LNCaP clone FGC (cell line): ENCODE measurements at places on chromosomes 5 and 9.

DNA sequence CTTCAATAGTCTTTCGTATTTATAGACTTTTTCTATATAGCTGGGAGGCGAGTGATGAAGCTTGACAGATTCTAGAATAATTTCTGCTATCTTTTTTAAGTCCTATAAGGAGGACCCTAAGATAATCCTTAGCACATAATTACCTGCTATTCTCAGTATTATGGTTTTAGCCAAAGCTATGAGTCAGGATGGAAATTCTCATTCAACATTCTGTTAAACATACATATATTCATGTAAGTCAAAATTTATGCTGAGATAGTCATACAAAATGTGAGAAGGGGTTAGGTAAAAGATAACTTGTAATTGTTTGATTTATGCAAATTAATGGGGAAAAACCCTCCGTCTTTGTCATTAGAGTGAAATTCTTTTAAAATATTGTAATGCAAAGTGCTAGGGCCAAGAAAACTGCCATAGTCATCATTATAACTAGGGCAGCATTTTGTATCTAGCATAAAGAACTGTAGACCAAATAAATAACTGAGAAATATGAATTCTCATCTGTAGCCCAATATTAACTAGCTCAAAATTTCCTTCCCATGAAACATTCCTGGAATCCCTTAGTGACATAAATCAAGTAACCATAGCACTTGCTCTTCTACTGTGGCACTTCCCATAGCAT is 118.5 kb downstream of the MRPS30 start:
- no peak for DNase-seq

DNA sequence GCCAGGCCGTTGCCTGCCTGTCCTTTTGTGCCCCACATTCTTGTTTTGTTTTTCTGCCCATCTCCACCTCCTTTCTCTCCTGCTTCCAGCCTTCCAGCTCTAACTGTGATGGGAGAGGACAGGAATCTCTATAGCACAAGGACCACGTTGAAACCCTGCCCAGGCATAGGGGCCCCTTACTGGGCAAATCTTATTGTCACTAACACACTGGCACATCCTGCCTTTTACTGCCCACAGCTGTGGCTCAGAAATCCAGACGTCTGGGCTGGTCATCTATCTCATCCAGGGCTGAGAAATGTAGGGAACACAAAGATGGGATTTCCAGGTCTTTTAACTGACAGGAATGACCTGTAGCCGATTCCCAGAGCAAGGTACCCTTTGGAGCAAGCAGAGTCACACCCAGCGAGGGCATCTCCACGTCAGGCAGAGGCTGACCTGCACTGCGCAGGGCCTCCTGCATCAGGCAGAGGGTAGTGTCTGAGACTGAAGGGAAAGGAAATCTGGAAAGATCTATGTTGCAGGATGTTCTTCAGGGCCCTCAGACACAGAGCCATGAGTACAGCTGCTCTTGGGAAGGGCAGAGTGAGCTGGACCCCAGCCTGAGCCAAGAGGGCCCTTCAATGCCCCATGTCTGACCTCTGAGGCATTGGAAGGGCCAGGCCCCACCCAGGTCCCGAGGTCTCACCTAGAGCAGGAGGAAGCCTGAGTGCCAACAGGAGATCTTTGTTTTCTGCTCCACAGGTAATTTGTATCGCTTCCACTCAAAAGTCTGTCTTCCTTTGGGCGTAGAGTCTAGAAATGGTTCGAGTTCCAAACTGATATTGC is 278.8 kb downstream of the FSTL4 start:
- no peak for DNase-seq

GRCh38 chr5:92780057-92780456 is 801.0 kb downstream of the NR2F1-AS1 start:
- DNase-seq, result no peak

DNA sequence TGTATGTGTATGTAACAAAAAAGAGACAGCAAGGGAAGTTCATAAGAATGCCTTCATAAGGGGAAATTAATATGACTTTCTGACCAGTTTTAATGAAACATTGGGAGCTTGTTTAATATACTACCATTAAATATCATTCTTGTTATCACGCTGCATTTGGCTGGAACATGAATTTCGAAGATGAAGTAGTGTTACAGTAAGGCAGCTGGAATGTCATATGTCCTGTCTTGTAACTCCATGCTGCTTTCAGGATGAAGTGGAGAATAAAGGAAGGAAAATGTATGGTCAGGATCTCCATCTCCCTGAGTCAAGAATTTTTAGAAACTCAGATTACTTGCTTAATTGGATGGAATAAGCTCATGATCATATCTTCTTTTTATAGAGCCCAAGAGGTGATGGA is 61.5 kb upstream of the DMAC1 start:
- no peak for DNase-seq

DNA sequence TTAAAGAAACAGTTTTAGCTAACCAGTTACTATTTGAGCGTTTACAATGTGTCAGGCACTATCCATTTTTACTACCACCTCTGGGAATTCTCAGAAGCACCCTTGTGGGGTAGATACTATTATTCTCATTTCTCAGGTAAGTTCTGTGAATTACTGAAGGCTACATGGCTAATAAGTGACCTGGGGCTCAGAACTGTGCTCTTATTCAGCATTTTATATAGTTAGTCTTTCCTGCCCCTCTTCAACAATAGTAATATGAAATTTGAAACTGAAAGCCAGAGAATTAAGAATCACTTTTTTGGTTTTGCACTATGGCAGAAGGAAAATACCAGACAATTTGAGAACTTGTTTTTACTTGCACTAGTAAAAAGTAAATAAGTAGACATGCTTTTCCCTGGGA is 11.8 kb downstream of the ELL2 start:
- no peak for DNase-seq

DNA sequence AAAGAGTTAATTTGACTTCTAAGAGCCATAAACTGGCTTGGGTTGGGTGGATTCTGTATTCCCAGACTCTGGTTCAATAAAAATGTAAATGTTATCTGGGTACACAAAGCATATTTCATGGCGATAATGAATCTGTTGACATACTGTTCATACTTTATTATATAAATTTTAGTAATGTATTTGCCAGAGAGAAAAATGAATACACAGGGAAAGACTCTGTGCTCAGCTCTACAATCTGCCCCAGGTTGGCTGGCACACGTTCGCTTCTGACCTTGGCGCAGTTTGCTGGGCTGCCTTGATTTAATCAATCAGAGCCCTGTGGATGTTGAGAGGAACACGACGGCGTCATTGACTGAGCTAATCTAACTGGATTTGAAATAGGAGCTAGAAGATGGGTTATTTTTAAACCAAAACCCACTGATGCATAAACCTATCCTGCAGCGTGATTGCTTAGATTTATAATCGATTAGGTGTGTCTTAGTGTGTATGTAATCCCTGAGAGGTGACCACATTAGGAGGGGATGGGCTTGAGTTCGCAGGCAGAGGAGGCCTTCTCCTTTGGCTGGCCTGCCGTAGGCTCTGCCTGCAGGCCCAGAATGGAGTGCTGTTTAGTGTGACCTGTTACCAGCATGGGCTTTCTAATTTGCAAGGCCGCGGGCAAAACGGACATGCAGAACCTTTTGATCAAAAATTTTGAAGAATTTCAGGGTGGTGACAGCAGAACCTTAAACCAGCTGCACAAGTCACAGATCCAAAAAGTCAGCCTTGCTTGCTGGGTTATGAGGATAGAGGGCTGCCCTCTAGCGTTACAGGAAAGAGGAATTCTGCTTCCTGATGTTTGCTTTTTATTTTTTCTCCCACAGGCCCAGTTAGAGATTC is 3.9 kb upstream of the ADCY2 start:
- DNase-seq, result peak; percentile 15

- no peak for DNase-seq
These were observed 2.7 kb downstream of the GPX8 start for GRCh38 chr5:55162666-55163065.

DNA sequence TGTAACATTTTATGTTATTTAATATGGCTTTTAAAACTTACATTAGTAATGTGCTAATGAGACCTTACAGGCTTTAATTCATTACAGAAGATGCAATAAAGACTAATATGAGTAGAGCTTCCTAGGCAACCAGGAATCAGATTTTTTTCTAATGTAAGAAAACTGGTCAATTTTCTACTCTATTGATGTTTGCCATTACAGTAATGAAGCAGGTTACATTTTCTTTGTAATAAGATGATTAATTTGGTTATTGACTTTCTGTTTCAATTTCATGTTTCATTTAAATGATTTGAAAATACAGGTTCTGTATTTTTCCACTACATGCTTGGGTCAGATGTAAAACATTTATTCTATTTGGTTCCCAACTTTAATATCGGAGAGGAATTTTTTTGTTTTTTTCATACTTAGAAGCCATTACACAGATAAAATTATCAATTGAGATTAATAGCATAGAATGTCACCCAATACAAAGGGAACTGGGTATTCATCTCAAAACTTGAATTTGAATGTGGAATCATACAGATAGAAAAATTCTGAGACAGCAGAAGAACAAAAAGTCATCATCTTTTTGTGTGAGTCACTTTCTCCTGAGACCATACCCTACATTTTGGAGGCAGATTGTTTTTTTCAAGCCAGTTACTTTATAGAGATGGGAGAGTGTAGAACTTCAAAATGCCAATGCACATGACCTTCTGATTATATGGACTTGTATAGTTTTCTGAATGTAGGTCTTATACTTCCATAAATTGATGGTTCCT is 133.6 kb upstream of the HMHB1 start:
- no peak for DNase-seq
